ENCODE measurements at places on chromosomes 11 and 22.

DNA sequence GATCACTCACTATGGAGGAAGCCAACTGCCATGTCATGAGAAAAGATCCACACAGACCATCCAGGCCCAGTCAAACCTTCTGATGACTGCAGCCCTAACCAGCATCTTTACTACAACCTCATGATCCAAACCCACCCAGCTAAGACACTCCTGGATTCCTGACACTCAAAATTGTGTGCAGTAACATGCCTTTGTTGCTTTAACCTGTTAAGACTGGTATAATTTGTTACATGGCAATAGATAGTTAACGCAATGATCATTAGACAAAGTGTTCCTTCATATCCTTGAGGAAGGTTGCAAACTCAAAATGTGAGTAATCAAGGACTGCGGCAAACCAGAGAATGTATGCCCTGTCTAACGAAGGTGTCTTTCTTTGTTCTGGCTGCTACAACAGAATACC lies 47.1 kb upstream of the CSNK2A3 start:
- DNase-seq = no peak

- DNase-seq = no peak
These were observed 45.3 kb downstream of the MED15 start for GRCh38 chr22:20552443-20553401.

GRCh38 chr22:45157907-45158306 lies 5.8 kb upstream of the NUP50 start:
- DNase-seq = no peak

GRCh38 chr22:50676661-50677492 lies 4.3 kb downstream of the SHANK3 start:
- DNase-seq = no peak

- no peak for DNase-seq
These were observed 29.2 kb upstream of the B3GAT1 start for GRCh38 chr11:134441281-134441680.

GRCh38 chr22:24190159-24190540 lies 8.9 kb downstream of the SUSD2 start:
- DNase-seq = no peak

- no peak for DNase-seq
These were observed 558.5 kb downstream of the MIAT start for GRCh38 chr22:27215871-27216270.

DNA sequence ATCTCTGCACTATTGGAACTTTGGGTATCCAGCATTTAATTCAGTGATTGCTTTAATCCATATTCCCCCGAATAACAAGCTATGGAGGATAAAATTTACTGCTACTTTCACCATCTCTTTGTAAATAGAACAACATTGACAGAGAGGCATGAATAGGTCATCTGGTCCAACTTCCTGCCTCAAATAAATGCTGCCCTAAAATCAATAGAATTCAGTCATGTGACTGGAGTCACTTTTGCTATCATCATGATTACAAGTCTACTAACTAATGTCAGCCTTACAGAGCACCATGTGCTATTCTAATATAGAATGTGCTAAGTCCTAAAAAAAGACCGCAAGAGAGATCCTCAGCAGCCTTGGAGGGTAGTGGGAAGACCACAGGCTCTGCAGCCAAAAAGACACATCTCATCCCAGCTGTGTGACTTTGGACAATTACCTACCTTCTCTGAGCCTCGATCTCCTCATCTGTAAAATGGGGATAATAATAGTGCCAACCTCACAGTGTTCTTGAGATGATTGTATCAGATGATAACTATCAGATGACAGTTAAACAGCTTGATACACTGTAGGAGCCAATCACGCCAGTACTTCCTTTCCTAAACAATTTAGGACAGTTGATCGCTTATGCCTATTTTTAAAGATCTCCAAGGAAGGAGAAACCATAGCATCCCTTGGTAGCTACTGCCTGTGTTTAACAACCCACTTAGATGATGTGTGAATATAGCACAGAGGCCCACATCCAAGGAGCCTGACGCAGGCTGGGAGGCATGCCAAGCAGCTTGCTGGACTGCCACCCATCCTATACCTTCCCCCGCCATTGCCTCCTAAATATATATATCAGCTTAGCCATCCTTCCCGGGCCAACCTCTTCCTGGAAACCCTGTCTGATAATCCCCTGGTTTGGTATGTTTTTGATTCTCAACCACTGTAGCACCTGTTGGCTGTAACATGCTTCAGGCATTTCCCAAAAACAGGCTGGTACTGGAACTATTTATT lies 77.3 kb upstream of the PHF21A start:
- DNase-seq = no peak

DNA sequence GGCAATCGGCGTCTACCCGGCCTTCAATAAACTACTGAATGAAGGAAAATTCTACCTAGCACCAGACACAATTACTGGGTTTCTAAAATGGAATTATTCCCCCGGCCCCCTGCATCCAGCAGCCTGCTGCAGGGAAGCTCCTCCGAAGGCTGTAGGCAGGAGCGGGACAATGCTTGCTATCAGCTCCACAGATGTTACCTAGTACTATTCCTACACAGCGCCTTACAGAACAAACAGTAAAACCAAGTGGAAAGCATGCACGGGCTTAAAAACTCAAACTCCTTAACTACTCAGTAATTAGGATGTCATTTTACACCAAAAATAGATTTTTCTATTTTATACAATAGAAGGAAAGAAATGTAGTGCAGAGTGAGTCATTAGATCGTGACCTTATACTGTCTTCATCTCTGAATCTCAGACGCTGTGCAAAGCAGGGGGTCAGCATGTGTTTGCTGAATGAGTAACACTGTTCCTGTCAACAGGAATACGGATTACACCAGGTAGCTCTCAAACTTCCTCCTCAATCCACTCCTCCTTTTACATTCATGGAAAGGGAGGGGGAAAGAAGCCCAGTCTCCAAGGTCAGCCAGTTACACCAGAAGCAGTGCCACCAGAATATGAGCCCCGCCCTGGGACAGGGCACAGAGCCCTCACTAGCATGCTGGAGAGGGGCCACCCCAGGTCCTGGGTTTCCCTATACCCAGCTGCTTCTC lies 74.9 kb downstream of the PACSIN2 start:
- no peak for DNase-seq

GRCh38 chr22:40597526-40598430 lies 38.7 kb downstream of the MRTFA start:
- DNase-seq = peak; percentile 52

DNA sequence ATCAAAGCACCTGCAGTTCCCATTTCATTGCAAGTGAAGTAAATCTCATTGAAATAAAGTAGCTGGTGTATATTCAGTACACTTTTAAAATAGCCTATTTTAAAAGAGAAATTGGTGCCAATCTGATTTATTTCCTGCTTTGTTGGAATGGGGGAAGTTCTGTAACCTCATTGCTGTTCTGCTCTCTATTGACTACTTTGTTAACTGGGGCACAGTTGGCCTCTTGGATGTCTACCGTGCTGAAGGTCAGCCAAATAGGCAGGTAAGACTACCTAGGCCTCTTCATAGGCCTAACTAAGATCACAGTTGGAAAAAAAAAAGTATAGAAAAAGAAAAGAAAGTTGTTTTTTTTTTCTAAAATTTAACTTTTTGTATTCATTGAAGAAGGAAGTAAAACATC lies 9.2 kb downstream of the CTNND1 start:
- no peak for DNase-seq

DNA sequence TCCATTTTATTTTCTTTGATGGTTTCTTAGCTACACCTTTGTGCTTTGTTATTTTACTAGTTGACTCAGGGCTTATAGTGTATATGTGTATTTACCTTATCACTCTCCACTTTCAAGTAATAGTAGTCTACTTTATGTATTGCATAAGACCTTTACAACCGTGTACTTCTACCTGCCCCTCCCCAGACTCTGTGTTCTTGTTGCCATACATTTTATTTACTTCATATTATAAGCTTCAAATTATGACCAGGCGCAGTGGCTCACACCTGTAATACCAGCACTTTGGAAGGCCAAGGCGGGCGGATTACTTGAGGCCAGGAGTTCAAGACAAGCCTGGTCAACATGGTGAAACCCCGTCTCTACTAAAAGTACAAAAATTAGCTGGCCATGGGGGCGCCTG lies 28.2 kb upstream of the CTSD start:
- no peak for DNase-seq

GRCh38 chr11:34587282-34587677 lies 33.6 kb upstream of the EHF start:
- no peak for DNase-seq
